ENCODE measurements at places on chromosomes 1 and 21. TPM values are rescaled to one million over a fixed set of nuclear protein-coding genes. Genes with fewer than 3 reads are reported as not detected.

PPIH gene
- total RNA-seq = 88.4 TPM

SH2D1B gene
- total RNA-seq = not detected

S100A2 gene
- 1.2 TPM for total RNA-seq

CNN3 gene
- total RNA-seq = 2.7 TPM

CTBS gene
- total RNA-seq = 13.1 TPM

PCAT6 gene
- total RNA-seq = 1.4 TPM

DNA sequence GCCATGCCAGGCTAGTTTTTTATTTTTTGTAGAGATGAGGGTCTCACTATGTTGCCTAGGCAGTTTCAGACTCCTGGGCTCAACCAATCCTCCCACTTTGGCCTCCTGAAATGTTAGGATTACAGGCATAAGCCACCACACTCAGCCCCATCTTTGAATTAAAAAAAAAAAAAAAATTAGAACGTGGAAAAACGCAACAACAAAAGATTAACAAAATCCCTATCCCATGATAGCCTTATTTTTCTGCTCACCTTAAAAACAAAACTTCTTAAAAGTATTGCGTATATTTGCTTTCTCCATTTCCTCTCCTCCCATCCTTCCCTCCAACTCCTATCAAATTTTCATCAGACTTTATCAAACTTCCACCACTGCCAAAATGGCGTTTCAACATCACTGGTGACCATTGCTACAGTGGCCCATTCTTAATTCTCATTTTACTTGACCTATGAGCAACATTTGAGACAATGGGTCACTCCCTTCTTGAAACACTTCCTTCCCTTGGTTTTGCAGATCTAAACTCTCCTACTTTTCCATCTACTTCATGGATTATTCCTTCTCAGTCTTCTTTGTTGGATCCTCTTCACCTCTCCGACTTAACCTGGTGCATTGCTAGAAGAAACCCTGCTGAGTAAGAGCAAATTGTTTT lies 579 bp upstream of the ZNF684 start:
- H3K4me1 ChIP-seq = peaks cover 22% of the 10 kb centered on the region
- no peak for DNase-seq
- H3K36me3 ChIP-seq = peaks cover 22% of the 10 kb centered on the region

DNA sequence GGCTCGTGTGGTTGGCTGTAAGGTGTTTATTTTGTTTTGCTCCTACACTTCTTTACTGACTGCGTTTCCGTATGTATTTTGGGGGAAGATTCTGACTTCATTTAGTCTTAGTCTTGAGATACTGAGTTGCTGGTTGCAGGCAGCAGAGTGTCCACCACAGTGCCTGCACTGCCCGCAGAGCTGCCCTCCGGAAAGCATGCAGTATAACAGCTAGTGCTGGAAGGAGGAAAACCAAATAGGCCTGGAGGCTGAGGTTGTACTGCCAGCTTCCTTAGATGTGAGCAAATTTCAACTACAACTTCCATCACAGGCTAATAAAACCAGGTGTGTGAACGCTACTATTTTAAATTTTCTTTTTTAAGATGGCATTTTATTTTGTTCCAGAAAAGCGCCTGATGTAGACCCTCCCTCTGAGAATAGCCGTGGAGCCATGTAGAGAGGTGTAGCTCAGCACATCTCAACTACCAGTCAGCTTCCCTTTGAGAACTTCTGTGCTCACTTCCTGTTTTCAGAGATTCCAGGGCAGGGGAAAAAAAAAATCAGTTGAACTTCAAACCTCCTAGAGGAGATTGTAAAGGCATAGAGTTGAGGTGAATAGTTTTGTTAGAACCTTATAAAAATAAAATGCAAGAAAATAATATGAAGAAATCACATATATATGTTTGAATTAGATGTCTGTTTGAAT lies 17.6 kb downstream of the LMO4 start:
- no peaks in the 10 kb centered on the region for H3K27me3 ChIP-seq
- no peak for DNase-seq
- peaks cover 45% of the 10 kb centered on the region for H3K36me3 ChIP-seq
- no peak overlapping the region for H3K27ac ChIP-seq

DNA sequence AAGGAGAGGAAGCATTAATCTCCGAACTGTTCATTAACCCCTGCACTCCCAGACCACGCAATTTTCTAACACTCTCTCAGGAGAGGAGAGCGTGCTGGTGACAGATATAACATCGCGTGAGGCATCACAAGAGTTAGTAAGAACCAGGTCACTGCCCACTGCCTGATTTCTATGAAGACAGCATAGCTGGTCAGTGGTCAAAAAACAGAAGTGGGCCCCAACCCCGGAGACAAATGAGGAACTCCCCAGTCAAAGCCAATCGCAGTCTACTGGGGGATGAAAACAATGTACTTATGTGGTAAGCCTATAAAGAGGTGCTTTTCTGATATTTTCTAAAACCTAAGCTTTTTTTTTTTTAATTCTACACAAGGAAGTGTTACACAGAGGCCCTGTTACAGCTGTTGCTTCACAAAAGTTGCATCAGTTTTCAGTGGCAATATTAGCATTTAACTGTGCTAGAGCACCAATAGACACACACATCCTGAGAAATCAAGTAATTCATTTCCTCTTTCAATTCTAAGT lies 231.8 kb upstream of the IRF2BP2 start:
- H3K4me3 ChIP-seq = peak overlapping the region; percentile 56
- H3K36me3 ChIP-seq = no peaks in the 10 kb centered on the region
- H3K27ac ChIP-seq = peak overlapping the region; percentile 85
- no peaks in the 10 kb centered on the region for H3K27me3 ChIP-seq
- no peak for DNase-seq

- no peak overlapping the region for H3K27ac ChIP-seq
- H3K4me3 ChIP-seq = no peak overlapping the region
- H3K27me3 ChIP-seq = no peaks in the 10 kb centered on the region
- no peaks in the 10 kb centered on the region for H3K4me1 ChIP-seq
- no peak for DNase-seq
These were observed 43.6 kb downstream of the PBX1 start for GRCh38 chr1:164602480-164603093.

DNA sequence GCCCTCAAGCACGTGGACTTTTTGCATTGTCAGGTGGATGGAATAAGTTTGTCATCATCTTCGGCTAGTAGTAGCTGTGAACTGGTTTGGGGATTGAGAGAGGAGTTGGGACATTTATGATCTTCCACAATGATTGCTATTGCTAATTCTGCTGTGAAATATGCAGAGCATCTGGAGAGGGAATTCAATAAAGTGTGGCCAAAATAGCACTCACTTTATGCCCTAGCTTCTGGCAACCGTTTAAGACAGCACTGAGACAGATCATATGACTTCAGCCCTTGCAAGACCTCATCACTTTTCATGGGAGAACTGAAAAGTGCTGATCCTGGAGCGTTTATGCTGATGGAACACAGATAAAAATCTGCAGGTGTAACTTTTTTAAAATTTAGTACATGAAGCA lies 360.8 kb downstream of the GPATCH2 start:
- no peak for DNase-seq
- H3K4me3 ChIP-seq = no peak overlapping the region
- no peak overlapping the region for H3K27ac ChIP-seq
- no peaks in the 10 kb centered on the region for H3K36me3 ChIP-seq
- H3K4me1 ChIP-seq = no peaks in the 10 kb centered on the region

DNA sequence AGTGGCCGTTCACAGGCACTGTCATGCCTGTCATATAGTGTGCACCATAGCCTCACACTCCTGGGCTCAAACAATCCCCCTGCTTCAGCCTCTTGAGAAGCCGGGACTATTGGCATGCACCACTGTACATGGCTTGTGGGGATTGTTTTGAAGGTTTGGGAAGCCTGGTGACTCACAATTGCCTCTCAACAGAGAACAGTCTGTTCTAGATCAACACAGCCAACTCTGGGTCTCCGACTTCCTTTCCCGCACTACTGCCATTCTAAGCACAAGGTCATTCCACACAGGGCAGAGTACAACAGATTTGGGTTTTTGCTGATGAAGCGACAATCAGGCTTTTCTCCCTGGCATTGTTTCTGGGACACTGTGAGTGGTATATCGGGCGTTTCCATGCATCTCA lies 15.5 kb upstream of the AHCTF1 start:
- H3K27me3 ChIP-seq = no peaks in the 10 kb centered on the region
- no peak overlapping the region for H3K27ac ChIP-seq
- DNase-seq = no peak
- H3K4me3 ChIP-seq = no peak overlapping the region
- no peaks in the 10 kb centered on the region for H3K4me1 ChIP-seq

GRCh38 chr1:228378090-228378872 lies 28.4 kb downstream of the TRIM11 start:
- DNase-seq = peak; percentile 89
- peak overlapping the region; percentile 91 for H3K4me3 ChIP-seq
- H3K27me3 ChIP-seq = peaks cover 34% of the 10 kb centered on the region
- no peaks in the 10 kb centered on the region for H3K36me3 ChIP-seq
- peaks cover 6% of the 10 kb centered on the region for H3K4me1 ChIP-seq
- no peak overlapping the region for H3K27ac ChIP-seq

DNA sequence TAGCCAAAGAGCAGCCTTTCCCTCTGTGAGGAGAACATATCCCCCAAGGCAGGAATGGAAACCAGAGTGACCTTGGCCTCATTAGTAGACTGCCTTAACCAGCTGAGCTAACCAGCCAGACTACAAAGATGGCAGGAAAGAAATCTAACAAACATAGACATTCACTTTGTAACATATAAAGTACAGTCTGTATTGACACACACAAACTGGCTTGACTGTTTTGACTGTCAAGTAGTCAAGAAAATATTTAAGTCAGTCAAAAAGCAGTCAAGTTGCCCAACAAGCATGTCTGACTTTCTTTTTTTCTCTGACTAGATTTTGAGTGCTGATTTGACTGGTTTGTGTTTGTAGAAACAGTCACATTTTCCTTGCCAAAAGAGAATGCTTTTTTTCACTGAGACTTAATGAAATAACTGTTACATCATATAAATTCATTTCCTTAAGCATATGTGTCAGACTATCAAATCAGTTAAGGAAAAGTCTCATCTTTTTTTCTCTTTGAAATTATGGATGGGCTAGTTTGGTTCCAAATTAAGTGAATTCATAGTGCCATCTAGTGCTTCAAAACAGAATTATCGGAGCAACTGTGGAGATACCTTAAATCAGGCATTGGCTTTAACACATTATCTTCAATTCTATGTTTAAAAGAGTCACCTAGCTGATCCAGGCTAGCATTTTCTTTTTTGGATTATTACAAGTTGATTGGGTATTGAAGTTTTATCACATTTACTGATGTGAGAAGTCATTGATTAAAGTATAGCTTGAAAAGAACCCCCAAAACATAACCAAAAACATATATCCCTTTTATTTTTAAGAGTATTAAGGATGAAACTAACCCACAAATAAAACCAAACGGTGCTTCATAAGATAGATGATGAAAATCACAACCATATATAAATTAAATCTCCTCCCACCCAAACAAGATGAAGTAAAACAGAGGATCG lies 75.0 kb downstream of the ATP6V1G3 start:
- peaks cover 2% of the 10 kb centered on the region for H3K27me3 ChIP-seq
- H3K4me1 ChIP-seq = peaks cover 4% of the 10 kb centered on the region
- H3K4me3 ChIP-seq = no peak overlapping the region
- peak; percentile 62 for DNase-seq
- no peak overlapping the region for H3K27ac ChIP-seq

- H3K27ac ChIP-seq = no peak overlapping the region
- DNase-seq = peak; percentile 92
- H3K36me3 ChIP-seq = peaks cover 10% of the 10 kb centered on the region
- H3K4me1 ChIP-seq = peaks cover 22% of the 10 kb centered on the region
- H3K4me3 ChIP-seq = no peak overlapping the region
- no peaks in the 10 kb centered on the region for H3K27me3 ChIP-seq
These were observed 675 bp downstream of the IFNAR1 start for GRCh38 chr21:33325222-33326067.

DNA sequence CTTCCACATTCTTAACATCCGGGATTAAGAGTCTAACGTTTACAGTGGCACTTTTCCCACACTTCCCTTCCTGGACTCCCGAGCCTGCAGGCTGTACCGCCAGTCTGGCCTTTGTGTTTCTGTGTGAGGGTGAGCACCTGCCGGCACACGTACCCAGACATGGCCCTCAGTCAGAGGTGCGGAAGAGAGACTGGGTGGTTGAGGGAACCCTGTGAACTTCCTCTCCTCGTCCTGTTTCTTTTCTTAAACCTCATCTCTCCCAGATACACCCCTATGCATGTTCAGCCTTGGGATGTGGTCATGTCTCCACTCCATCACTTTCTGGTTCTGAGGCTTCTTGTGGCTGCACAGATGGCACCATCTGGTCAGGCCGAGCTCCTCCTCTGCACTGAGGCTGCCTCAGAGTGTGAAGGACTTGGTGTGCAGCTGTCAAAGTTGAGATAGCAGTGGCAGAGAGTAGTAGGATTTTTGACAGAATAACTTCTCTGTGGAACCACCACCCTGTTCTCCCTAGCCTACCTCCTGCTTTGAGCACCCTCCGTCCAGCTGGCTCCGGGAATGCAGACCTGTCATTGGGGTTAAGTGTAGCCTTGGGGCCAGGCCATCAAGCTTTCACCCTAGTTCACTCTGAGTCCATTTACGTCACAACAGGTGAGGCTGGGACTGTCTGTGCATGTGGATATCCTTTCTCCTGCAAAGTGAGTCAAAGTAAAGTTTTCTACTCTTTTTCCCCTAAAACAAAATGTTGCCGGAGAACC lies 31.4 kb downstream of the VASH2 start:
- no peaks in the 10 kb centered on the region for H3K36me3 ChIP-seq
- H3K27ac ChIP-seq = no peak overlapping the region
- no peaks in the 10 kb centered on the region for H3K27me3 ChIP-seq
- peaks cover 13% of the 10 kb centered on the region for H3K4me1 ChIP-seq
- H3K4me3 ChIP-seq = no peak overlapping the region
- DNase-seq = no peak

DNA sequence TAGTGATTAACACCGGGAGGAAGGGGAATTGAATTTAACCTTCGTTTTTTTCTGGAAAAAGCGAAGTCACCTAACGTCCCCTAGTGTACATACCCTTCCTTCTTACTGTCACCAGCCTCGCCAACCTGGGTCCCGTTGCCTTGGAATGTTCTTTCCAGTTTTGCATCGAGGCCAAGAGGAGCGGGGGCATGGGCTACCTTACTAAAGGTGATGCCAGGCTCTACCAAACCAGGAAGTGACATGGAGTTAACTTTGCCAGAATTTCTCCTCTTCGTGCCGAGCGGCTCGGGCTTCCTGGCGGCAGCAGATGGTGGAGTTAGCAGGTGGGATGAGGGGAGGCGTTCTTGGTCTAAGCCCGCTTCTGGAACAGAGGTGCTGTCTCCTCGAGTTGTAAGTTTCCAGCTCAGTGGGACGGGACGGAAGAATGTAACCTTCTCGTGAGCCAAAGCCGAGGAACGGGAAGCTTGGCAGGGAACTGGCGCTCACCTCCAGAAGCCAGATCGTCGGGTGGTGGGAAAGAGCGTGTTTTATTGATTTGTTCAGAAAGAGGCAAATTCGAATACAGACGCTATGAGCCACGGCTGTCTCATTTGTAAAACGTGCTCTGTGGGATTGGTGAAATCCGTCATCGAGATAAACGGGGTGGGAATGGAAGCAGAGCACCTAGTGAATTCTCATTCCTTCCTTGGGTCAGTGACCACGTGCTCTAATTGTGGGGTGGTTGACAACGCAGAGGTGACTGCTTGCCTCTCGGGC lies 486 bp downstream of the NIPAL3 start:
- H3K27ac ChIP-seq = peak overlapping the region; percentile 90
- peaks cover 55% of the 10 kb centered on the region for H3K4me1 ChIP-seq
- peaks cover 21% of the 10 kb centered on the region for H3K36me3 ChIP-seq
- no peaks in the 10 kb centered on the region for H3K27me3 ChIP-seq

Data from activated CD4-positive, alpha-beta T cell treated with anti-CD3 and anti-CD28 coated beads, Interleukin-2, amount 10 ng/mL, durations not matched to agents 24 days and 14 days (primary cell).